Bronchial epithelial cell (primary cell): ENCODE measurements at places on chromosomes 2 and 18.

DNA sequence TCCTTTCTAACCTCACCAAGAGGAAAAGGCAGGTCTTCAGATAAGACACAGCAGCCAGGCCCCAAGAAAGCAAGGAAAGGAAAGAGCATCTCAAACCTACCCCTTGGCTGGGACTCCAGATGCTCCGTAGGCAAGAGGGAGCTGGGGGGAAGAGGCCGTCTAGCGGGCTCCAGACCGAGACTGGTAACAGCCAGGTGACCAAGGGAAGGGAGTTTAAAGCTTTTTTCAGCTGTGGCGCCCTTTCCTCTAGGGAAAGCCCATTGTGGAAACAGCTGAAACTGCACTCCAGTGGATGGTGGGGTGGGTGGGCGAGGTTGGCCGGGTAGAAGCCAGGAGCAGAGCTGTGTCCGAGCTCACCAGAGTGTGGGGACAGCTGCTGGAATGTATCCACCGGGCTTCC is 180.4 kb downstream of the KLHL29 start:
- DNase-seq: no peak

DNA sequence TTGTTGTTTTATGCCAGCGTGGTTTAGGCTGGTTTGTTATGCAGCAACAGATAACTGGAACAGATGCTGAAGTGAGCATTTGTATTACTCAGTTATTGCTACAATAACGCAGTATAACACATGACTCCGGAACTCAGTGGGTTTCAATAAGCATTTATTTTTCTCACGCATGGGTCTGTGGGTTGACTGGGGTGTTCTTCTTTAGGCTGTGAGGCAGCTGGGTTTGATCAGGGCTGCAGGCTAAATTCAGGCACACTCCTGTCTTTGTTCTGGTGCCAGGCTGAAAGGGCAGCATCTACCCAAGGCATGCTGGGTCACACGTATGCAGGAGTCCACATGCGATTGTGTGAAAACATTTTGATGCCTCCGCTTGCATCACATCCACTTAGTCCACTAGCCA is 3.8 kb upstream of the SLC1A4 start:
- no peak for DNase-seq

DNA sequence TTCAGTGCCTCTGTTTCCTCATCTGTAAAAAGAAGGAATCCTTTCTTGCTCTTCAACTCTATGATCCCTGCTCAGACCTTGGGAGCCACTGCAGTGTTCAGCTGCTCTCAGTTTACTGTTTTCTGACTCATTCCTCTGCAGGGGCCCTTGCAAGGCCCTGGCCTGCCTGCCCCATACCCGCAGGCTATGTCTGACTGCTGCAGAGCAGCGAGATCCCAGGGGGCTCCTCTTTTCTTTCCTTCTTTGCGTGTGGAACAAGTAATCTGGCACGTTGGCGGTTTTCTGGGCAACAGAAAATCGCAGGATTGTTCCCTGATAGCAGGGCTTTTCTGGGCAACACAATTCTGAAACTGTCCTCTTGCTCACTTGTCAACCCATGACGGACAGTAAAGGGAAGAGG is 376.0 kb downstream of the DCC start:
- no peak for DNase-seq

DNA sequence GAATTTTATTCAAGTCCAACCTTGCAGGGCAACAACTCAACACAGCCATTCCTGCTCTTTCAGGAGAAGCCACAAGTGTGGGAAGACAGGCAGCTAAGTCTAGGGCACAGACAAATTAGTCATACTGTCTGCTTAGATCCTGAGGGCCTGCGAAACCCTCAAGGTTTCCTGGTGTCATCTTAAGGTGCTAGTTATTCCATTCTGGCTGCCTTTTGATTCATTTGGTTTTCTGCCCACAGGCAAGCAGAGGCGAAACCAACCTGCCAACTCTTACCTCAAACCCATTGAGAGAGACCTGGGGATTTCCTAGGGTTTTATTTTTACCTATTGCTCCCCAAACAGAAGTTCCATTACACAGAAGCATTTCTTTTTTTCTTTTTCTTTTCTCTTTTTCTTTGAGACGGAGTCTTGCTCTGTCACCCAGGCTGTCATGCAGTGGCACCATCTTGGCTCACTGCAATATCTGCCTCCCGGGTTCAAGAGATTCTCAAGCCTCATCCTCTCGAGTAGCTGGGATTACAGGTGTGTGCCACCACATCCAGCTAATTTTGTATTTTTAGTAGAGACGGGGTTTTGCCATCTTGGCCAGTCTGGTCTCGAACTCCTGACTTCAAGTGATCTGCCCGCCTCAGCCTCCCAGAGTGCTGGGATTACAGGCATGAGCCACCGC is 23.7 kb upstream of the SCYGR1 start:
- peak; percentile 98 for DNase-seq

- peak; percentile 69 for DNase-seq
Observed at GRCh38 chr18:22136395-22136794, 33.0 kb upstream of the GATA6 start.

- DNase-seq: no peak
Observed at GRCh38 chr18:52678034-52678433, 338.0 kb downstream of the DCC start.

DNA sequence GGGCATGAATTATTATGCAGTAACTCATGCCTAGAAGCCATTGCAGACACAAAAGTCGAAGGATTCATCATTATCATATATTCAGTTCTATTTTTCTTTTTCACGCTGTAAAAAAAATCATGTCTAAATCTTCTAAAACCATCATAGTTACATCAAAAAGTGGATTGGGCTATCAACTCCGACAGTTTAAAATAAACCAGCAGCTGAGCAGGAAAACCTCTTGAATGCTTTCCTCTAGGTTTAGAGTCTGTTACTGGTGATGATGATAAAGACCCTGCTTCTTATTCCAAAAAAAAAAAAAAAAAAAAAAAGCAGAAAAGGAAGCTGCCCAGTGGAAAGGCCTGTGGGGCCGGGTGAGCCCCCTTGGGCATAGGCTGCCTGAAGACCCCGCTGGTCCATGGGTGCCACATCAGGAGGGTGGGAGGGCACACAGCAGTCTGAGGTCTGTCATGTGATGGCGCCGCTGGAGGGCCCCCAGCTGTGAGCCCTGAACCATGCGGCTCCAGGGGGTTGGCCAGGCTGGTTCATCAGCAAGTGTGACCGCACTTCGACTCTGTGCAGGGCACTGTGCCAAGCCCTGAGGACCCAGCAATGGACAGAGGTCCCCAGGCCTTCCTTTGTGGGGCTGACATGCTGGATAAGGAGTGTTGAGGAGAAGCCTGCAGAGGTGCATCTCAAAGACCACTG is 199.6 kb downstream of the EIPR1 start:
- DNase-seq: no peak

DNA sequence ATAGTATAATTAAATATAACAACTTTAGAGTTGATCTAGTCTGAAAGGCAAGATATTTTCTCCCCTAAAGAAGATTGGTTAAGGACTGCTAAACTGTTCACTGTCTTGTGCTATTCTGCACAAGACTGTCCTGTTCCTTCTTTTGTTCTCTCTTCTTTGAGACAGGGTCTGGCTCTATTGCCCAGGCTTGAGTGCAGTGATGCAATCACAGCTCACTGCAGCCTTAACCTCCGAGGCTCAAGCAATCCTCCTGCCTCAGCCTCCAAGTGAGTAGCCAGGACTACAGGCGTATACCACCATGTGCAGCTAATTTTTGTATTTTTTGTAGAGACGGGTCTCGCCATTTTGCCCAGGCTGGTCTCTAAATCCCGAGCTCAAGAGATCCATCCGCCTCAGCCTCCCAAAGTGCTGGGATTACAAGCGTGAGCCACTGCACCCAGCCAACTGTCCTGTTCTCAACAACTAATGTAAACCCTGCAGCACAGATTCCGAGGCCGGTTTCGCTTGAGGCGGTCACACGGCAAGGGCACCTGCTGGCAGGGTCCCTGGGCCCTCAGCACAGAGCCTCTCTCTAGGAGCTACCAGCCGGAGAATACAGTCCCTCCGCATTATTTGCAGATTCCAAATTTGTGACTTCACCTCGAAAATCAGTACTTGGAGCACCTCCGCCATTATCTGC is 16.4 kb downstream of the PXDN start:
- no peak for DNase-seq

GRCh38 chr2:15427987-15428386 is 133.1 kb downstream of the NBAS start:
- no peak for DNase-seq

DNA sequence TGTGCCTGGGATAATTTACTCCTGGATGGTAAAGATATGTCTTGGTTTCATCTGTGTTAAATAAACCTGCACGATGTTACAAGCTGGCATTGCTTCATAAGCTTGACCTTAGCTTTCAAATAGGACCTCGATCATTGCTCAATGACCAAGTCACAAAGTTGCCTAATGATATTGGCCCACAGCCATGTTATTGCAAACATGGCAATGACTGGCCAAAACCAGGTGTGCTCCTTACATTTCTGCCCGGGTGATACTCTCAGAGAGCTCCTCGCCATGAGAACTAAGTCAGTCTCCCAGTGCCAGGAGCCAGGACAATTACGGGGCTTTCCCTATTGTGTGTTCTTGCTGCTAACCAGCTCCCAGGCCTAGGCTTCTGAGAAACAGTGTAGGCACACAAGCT is 72.5 kb upstream of the CYP1B1 start:
- DNase-seq: peak; percentile 98

- peak; percentile 54 for DNase-seq
Observed at GRCh38 chr2:216911886-216912285, 52.0 kb upstream of the TNP1 start.

GRCh38 chr2:169110916-169111315 is 41.6 kb downstream of the DHRS9 start:
- DNase-seq: no peak

DNA sequence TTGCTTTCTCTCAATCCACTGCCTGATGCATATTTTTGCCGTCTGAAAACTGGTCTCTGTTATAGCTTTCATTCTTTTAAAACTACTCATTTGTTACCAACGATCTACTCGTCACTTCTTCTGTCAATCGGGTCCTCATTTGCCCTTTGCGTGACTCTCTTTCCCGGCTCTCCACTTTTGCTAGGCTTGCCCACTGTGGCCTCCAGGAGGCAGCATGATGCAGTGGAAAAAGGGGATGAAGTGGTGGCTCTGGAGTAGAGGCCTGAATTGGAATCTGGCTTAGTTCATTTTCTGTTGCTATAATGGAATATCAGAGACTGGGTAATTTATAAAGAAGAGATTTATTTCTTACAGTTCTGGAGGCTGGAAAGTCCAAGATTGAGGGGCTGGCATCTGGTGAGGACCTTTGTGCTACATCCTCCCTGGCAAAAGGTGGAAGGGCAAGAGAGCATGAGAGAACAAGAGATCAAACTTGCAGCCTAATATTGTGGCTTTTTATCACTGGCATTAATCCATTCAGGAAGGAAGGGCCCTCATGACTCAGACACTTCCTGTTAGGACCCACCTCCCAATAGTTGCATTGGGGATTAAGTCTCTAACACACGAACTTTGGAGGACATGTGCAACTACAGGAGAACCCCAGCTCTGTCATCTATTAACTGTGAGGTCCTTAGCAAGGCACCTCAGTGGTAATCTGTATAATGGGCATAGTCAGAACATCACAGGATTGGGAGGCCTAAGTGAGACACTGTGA is 15.4 kb downstream of the GDF7 start:
- DNase-seq: no peak

DNA sequence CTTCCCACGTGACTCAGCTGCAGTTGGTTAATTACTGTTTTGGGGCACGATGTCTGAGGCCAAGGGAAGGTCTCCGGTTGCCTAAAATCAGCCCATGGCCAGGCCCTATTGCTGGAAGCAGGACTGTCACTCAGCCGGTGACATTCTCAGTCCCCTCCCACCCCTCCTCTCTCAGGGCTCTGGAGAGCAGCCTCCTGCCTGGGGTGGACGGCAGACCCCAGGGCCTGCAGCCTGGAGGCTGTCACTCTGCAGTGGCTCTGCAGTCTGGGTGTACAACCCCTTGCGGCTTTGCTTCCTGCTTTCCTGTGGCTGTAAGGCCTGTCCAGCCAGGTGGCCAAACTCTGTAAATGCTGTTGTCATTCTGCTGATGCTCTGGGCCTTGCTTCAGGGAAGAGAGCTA is 32.8 kb downstream of the ZBTB7C start:
- no peak for DNase-seq

DNA sequence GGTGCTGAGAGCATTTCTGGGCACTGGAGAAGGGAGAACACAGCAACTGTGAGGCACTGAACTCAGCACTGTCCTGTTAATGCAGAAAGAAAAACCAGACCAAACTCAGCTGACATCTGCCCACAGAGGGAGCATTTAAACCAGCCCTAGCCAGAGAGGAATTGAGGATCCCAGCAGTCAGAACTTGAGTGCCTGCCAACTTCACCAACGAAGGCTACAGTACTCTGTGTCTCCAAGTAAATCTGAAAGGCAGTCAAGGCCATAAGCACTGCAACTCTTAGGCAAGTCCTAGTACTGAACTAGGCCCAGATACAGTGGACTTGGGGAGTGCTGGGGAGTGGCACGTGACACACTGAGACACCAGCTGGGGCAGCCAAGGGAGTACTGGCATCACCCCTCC is 176.2 kb upstream of the ZC3H15 start:
- DNase-seq: no peak

DNA sequence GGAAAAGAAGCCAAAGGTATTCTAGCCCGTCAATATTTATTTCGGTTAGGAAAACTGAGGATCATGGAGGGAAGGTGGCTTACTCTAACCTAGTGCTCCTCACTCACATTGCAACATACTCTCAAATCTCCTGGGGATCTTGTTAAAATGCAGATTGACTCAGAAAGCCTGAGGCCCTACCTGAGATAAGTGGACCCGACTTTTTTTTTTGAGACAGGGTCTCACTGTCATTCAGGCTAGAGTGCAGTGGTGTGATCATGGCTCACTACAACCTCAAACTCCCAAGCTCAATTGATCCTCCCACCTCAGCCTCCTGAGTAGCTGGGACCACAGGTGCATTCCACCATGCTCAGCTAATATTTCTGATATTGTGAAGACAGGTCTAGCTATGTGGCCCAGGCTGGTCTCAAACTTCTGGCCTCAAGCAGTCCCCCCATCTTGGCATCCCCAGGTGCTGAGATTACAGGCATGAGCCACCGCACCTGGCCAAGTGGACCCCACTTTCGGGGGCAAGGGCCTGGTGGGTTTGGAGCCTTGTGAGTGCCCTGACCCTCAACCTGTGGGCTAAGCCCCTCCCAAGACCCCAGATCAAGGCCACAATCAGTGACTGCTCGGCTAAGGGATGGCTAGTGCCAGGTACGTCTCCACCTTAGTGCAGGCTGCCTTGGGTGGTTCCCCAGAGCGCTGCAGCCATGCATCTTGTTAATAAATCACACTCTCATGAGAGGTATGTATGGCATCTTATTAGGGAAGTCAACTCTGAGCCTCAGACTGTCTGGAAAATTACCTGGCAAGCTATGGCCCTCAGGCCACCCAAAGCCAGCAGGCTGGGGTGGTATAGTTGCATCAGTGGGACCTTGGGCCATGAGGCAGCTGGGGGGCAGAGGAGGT is 1.1 kb upstream of the NEURL3 start:
- no peak for DNase-seq

GRCh38 chr2:67164771-67165522 is 232.2 kb upstream of the ETAA1 start:
- DNase-seq: no peak

DNA sequence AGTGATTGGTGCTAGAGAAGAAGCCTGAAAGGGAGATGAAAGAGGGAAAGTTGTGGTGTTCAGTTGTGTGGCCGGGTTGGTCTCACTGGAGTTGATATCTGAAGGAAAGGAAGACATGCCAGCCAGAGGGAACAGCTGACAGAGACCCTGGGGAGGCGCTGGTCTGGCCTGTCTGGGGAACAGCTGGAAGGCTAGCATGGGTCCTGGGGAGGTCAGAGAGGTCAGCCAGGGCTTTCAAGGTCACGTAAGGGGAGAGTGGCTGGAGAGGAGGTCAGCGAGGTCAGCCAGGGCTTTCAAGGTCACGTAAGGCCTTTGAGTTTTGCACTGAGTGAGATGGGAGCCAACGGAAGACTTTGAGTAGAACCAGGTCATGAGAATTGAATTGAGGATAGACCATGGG is 11.0 kb downstream of the DYSF start:
- DNase-seq: no peak

GRCh38 chr2:174877301-174877700 is 113.0 kb upstream of the CHRNA1 start:
- DNase-seq: no peak
